ENCODE measurements at places on chromosomes 13 and 19.

DNA sequence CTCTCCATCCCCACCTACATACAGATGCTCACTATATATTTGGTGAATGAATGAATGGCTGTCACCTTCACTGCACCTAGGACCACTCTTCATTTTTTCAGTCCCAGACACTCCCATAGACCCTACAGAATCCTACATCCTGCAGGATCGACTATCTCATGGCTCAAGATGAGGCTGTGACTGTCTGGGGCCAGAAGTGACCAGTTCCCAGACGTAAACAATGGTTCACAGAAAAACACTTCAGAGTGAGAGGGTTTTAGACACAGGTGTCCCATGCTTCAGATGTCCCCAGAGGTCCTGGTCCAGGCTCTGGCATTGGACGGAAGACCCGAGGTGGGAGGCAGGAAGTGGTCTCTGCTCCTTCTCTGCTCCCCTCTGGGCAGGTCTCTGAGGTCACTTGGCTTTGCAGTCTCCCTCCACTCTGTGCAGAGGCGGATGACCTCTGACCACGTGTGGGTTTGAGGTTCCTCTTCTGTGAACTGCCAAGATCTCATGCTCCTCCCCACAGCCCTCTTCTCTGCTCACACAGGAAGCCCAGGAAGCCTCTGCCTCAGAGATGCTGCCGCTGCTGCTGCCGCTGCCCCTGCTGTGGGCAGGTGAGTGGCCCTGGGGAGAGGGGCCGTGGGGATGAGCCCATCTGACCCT, 24.9 kb downstream of the SIGLEC7 start:
- no peak for DNase-seq

DNA sequence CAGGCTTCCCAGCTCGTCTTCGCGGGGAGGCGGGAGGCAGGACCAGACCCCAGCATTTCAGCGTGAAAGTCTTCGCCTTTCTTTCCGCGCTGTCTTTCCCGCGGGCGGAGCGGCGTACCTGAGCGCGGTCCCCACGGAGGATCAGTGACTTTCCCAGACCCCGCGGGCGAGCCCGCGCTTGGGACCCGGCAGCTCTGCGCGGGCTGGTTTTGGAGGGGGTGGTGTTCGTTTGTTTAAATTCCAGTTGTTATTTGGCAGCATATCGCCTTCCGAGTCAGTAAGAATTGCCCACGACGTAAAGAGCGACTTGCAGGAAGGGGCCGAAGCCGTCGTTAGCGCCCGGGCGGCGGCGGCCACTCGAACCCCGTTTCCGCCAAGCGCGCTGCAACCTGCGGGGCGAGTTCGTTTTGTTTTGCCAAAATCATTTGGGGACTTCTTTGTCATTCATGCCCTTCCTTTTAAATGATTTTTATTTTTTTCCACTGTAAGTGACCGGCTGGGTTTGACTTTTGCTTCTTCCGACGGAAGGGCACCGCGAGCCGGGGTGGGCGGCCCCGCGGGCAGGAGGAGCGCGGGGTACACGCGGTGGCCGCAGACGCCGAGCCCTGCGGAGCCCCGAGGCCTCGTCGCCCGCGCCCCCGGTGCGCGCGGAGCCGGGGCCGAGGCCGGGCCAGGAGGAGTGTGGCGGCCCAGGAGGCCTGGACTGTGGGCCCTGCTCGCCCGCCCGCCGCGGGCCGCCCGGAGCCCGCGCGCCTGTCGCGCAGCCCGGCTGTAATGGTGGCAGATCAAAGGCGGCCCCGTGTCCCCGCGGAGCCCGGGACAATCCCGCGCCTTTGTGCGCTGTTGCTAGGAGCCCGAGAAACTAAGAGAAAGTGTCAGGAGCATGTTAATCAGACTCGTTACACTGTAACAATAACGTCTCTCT, 75.9 kb downstream of the ZIC5 start:
- no peak for DNase-seq

- DNase-seq = no peak
Observed at GRCh38 chr19:35755131-35755549, 1.7 kb downstream of the HSPB6 start.

DNA sequence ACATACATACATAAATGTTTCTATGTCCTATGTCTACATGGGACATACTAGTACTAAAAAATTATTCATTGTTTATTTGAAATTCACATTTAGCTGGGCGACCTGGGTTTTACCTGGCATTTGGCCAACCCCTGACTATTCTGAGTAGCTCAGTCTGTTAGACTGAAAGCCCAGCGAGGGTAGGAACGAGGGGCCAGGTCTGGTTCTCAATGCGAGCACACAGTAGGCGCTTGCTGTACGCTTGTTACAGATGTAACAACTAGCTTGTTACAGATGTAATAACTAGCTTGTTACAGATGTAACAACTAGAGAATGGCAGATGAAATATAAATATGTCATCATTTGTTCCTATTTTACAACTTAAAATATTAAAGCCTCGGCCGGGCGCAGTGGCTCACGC, 920 bp upstream of the ANO8 start:
- no peak for DNase-seq

DNA sequence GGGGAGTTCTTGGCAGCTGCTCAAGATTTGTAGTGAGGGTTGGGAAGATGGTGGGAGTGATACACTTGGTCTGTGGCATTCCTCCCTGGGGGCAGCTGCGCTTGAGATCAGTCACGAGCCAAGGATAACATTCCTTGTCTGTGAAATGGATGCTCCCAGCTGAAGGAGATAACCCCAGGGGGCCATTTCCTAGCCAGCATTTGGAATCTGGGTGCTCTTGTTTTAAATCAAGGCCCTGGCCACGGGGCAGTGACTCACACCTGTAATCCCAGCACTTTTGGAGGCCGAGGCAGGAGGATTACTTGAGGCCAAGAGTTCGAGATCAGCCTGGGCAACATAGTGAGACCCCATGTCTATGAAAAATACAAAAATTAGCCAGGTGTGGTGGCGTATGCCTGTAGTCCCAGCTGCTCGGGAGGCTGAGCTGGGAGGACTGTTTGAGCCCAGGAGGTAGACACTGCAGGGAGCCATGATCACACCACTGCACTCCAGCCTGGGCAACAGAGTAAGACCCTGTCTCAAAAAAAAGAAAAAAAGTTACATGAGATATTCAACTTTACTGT, 4.6 kb downstream of the PKN1 start:
- DNase-seq = no peak

- DNase-seq = peak; percentile 77
Observed at GRCh38 chr19:21765151-21765550, 2.2 kb downstream of the ZNF100 start.

DNA sequence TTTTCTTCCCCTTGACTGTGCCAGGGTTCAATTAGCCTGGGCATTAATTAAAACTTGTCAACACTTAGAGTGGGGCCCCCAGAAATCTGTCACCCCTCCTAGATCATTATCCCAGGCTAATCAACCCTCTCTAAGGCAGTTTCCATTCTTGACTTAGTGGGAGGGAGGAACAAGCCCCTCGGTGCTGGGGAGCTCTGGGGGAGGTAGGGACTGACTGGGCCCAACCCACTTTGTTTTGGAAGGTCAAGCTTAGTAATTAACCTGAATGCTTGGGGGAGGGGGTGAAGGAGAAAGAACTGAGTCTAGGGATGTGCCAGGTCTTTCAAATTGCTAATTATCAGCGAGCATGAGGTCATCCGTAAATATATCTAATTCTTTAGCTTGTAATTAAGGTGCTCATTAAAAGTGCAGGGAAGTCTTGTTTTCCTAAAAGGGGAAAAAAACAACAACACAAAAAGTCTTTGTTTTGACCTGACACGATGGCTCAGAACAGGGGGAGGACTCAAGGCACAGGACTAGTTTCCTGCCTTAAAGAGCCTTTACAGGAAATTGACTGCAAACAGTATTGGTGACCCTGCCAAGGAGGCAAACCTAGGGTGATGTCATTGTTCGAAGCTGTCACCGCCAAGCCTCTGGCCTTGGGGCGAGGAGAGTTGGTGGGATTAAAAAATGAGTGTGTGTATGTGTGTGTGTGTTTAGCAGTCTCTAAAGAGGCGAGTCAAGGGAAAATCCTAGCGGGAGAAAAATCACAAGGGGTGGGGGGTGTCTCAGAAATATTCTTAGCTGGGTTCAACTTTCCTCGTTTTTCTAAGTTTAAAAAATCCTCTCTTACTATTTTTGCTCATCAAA, 19.4 kb downstream of the ACTN4 start:
- DNase-seq = peak; percentile 89

DNA sequence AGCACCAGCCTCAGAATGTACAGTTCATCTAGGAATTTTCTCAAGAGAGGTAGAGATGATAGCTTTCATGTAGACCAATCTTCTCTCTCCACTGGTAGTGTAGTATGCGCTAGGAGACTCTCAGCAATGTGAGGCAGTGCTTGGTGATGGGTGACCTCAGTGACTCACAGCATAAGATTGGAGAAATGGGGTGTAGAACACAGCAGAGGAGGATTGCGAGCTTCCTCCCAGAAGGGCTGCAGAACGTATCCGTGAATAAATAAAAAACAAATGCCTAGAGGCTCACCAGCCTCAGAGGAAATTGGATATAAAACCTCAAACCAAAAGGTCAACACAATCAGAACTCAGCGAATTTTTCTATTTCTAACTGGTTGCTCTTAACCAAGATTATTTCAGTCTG, 182.9 kb upstream of the RXFP2 start:
- peak; percentile 22 for DNase-seq

DNA sequence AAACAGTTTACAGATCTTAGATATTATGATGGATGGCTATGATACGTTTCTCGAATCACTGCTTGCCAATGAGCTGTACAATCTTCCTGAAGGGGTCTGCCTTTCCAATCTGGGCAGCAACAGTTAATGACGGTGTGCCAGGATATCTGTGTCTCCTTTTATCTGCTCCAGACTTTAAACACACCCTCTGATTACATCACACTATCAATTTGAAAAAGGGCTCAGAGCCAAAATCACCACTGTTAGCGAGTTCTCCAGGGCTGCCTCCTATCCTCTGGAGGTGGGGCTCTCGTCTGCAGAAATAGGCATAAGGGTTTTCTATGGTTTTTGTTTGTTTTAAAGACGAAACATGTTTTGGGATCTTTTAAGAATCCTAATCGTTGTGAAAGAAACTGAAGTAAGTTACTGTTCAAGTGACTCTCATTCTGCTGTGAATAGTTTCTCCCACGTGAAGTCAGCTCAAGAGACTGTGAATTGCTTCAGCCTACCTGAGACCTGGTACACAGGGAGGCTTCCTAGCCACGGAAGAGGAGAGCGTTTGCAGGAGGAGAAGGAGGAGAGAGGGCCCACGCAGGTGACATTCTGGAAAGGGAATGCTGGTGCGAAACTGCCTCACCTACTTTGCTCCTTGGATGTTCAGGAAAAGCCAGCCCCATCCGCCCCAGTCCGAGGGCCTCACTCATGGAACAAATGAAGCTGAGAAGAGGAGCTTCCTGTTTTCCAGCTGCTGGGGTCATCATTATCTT, 15.2 kb upstream of the GJA3 start:
- DNase-seq = no peak

DNA sequence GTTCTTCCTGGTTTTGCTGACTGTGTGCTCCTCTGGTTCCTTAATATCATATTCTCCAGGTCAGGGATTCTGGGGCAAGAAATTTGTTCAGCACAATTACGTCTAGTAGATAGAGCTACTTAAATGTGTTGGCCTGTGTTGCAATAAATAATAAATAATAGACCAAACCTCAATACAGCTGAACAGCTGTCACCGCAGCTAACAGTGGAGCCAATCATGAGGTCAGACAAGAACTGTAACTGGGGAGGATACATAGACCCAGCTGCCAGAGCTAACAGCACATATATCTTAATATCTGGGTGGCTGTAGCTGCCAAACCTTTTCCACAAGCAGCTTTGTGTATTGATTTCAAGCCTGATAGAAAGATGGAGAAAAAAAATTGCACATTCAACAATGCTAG, 1596.3 kb upstream of the PCDH20 start:
- no peak for DNase-seq

DNA sequence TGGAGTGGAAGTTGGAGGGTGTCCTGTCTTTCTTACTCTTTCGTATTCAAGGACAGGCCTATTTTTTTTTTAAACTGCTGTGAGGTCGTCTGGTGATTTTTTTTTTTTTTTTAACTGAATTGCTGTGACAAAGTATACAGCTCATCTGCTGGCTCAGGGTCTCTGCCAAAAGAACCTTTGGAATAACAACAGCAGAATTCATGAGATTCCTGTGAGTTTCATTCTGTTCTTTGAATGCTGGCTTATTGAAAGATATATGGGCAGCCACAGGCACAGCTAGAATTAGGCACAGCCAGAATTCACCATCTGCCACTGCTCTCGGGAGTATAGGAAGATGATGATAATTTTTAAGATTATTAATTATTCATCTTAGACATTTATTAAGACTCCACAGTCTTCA, 21.4 kb upstream of the FRY start:
- DNase-seq = no peak

DNA sequence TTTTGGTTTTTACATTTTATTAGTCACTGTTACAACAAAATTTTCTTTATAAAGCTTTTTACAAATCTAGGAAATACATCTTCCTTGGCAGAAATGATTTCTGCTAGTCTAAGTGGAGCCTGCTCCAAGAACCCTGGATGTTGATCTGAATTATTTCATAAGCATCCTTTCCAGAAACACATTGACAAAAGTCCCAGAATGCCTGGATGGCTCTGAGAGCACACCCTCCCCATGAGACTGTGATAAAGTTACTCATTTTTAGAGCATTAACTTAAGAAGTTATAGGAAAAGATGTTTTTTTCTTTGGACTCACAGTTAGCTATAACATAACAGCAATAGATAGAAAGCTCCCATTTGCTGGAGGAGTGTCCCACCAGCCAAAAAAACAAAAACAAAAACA, 559.6 kb upstream of the SPRY2 start:
- DNase-seq = no peak

GRCh38 chr13:38514575-38514974, 164.9 kb downstream of the UFM1 start:
- DNase-seq = peak; percentile 44

DNA sequence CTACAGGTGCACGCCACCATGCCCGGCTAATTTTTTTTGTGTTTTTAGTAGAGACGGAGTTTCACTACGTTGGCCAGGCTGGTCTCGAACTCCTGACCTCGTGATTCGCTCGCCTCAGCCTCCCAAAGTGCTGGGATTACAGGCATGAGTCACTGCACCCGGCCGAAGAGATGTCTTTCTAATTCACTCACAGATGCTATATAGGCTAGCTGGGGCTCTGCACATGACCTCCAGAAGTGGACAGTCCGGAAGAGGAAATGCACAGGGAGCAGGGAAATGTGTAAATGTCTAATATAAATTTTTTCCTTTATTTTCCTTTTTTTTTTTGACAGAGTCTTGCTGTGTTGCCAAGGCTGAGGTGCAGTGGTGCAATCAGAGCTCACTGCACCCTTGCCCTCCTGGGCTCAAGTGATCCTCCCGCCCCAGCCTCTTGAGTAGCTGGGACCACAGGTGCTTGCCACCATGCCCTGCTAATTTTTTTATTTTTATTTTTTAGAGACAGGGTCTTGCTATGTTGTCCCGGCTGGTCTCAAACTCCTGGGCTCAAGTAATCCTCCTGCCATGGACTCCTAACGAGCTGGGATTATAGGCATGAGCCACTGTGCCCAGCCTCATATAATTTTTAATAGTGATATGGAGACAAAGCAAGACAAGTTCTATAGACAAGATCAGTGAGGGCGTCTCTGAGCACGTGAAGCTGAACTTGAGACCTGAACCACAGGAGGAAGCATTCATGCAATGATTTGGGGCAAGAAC, 8.4 kb downstream of the GIPC1 start:
- DNase-seq = no peak

- DNase-seq = no peak
Observed at GRCh38 chr13:60150538-60150937, 13.2 kb downstream of the DIAPH3 start.

- no peak for DNase-seq
Observed at GRCh38 chr19:38695832-38696728, 48.2 kb downstream of the CAPN12 start.

Measured in kidney tubule cell (primary cell).